ENCODE measurements at places on chromosomes 5 and 9.

- no peaks in the 10 kb centered on the region for H3K27me3 ChIP-seq
- no peaks in the 10 kb centered on the region for H3K4me1 ChIP-seq
- no peak overlapping the region for H3K27ac ChIP-seq
- DNase-seq: no peak
- H3K4me3 ChIP-seq: no peak overlapping the region
These were observed 72.4 kb downstream of the CDH12 start for GRCh38 chr5:22780756-22781155.

- no peaks in the 10 kb centered on the region for H3K27me3 ChIP-seq
- H3K36me3 ChIP-seq: no peaks in the 10 kb centered on the region
- no peak overlapping the region for H3K4me3 ChIP-seq
- no peaks in the 10 kb centered on the region for H3K4me1 ChIP-seq
These were observed 475.3 kb upstream of the TRPC7 start for GRCh38 chr5:136840601-136841000.

GRCh38 chr5:168712280-168712924 lies 133.2 kb upstream of the PANK3 start:
- no peaks in the 10 kb centered on the region for H3K36me3 ChIP-seq
- H3K4me3 ChIP-seq: no peak overlapping the region
- no peaks in the 10 kb centered on the region for H3K27me3 ChIP-seq
- no peak for DNase-seq
- no peaks in the 10 kb centered on the region for H3K4me1 ChIP-seq

DNA sequence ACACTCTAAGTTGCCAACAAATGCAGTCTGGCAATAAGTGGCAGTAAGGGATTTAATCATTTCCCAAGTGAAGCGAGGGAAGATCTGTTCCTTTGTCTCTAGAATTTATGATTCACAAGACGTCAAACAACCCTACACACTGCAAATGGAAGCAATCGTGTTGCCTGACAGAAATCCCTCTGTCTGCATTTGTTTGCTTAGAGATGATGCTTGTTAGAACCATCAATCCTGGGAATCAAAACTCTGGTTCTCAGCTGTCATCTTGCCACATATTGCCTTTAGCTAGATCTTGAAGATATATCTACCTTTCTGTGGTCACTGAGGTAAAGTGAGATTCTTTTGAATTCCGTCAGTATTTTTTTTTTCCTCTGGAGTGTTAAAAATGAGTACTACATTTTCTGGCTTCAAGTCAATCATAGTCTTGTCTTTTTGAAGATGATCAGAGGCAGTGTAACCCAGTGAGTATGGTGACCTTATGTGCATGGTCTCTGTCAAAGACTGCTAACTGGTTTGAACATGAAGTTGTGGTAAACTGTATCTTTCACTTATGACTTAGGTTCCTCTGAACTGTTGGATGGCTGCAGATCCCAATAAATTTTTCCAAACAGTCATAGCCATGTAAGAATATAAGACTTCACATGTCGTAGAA lies 106.4 kb upstream of the STARD4 start:
- DNase-seq: no peak
- H3K36me3 ChIP-seq: no peaks in the 10 kb centered on the region
- H3K27me3 ChIP-seq: no peaks in the 10 kb centered on the region
- H3K27ac ChIP-seq: no peak overlapping the region

GRCh38 chr5:85647349-85648127 lies 970.2 kb upstream of the COX7C start:
- no peak overlapping the region for H3K27ac ChIP-seq
- H3K36me3 ChIP-seq: no peaks in the 10 kb centered on the region
- DNase-seq: no peak
- H3K27me3 ChIP-seq: no peaks in the 10 kb centered on the region
- no peak overlapping the region for H3K4me3 ChIP-seq

DNA sequence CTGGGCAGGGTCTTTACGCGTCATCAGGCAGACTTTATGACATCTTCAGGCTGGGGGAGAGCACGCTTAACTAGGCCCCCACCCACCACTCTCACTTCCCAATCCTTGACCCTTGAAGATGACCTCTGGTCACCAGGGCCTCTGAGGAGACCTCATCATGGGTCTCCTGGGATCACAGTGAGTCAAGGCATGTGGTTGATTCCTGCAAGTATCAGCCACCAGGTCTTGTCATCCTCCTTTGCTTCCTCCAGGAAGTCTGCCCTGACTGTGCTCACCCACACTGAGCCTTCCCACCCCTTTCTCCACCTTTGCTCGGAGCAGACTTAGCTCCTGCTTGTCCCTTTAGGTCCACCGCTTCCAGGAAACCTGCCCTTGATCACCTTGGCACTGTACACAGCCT lies 17.3 kb downstream of the ODF2 start:
- H3K36me3 ChIP-seq: peaks cover 86% of the 10 kb centered on the region
- H3K4me3 ChIP-seq: no peak overlapping the region
- H3K4me1 ChIP-seq: no peaks in the 10 kb centered on the region
- H3K27ac ChIP-seq: no peak overlapping the region
- no peaks in the 10 kb centered on the region for H3K27me3 ChIP-seq
- no peak for DNase-seq

DNA sequence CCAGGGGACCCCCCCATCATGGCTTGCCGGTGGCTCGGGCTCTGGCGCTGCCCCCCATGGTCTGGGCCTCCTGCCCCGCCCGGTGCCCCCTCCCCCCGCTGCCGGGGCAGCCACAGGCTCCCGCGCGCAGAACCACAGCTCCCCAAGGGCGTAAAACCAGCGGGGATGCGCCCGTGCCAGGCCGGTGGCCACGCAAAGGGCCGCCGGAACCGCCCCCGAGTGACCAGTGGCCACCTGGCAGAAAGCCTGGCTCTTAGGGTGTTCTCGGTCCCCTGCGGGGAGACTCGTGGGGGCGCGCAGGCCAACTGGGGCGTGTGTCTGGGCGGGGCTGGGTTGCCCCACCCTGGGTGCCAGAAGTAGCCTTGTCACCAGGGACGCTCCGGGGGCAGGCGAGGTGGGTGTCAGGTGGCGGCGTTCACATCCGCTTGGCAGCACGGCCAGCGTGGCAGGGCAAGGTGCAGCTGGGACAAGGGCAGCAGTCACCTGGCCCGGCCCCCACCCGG lies 515 bp upstream of the AGPAT2 start:
- H3K27ac ChIP-seq: peak overlapping the region; percentile 93
- DNase-seq: no peak
- peak overlapping the region; percentile 68 for H3K4me3 ChIP-seq
- no peaks in the 10 kb centered on the region for H3K27me3 ChIP-seq
- no peaks in the 10 kb centered on the region for H3K36me3 ChIP-seq

- DNase-seq: no peak
- H3K27ac ChIP-seq: peak overlapping the region; percentile 29
- H3K4me3 ChIP-seq: no peak overlapping the region
- H3K36me3 ChIP-seq: no peaks in the 10 kb centered on the region
- peaks cover 16% of the 10 kb centered on the region for H3K4me1 ChIP-seq
- H3K27me3 ChIP-seq: no peaks in the 10 kb centered on the region
These were observed 76.6 kb downstream of the ARRDC3 start for GRCh38 chr5:91306497-91306896.

GRCh38 chr5:114416254-114416653 lies 54.4 kb downstream of the KCNN2 start:
- H3K36me3 ChIP-seq: no peaks in the 10 kb centered on the region
- H3K27ac ChIP-seq: no peak overlapping the region
- H3K27me3 ChIP-seq: no peaks in the 10 kb centered on the region

DNA sequence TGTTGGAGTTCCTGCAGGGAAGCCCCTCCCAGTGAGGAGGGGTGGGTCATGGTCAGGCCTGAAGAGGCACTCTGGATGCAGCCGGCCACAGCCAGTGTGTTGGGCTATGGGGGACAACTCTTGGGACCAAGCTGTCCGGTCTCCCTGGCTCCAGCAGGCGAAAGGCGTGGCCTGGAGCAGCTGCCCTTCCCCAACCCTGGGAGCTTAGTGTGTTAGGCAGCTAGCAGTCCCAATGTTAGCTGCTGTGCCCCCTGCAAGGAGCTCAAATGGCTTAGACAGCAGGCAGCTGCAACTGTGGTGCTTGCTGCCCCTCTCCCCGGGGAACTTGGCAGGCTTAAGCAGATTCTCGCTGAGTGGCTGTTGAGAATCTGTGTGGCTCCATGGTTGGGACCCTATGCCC lies 67.5 kb upstream of the ACTBL2 start:
- no peak for DNase-seq
- H3K4me1 ChIP-seq: no peaks in the 10 kb centered on the region
- no peak overlapping the region for H3K27ac ChIP-seq
- no peaks in the 10 kb centered on the region for H3K36me3 ChIP-seq

DNA sequence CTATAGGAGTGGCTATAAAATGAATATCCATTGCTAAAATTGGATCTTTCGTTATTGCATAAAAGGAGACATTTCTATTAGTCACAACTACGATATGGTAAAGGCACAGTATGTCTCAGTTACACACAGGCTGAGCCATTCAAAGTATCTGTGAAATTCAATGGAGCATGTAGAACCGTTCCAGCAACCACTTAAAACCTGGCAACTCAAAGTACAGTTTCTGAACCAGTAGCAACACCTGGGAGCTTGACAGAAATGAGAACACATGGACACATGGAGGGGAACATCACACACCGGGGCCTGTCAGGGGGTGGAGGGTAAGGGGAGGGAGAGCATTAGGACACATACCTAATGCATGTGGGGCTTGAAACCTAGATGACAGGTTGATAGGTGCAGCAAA lies 15.4 kb downstream of the POC5 start:
- H3K4me1 ChIP-seq: no peaks in the 10 kb centered on the region
- H3K27me3 ChIP-seq: no peaks in the 10 kb centered on the region
- no peak overlapping the region for H3K4me3 ChIP-seq
- H3K36me3 ChIP-seq: peaks cover 27% of the 10 kb centered on the region

DNA sequence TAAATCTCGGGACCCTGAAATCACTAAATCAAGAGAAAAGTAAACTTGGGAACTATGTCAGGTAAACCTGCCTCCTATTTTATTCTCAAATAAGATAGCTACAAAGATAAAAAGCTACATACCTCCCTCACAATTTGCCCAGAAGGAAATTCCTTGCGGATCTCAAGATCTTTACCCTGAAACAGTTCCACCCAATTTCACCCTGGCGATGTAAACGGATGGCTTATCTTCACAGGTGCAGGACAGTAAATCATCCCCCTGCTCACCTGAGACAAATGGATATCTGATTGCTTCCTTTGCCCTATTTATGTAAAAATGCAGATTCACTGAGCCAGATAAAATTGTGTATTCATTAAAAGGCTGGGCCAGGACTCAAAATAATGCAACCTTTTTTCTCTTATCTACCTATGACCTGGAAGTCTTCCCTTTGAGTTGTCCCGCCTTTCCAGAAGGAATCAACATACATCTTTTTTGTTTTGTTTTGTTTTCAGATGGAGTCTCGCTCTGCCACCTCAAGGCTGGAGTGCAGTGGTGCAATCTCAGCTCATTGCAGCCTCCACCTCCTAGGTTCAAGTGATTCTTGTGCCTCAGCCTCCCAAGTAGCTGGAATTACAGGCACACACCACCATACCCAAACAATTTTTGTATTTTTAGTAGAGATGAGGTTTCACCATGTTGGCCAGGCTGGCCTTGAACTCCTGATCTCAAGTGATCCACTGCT lies 13.8 kb downstream of the TMEM267 start:
- no peak overlapping the region for H3K27ac ChIP-seq
- H3K4me1 ChIP-seq: no peaks in the 10 kb centered on the region
- H3K36me3 ChIP-seq: peaks cover 15% of the 10 kb centered on the region
- H3K27me3 ChIP-seq: no peaks in the 10 kb centered on the region
- H3K4me3 ChIP-seq: no peak overlapping the region

DNA sequence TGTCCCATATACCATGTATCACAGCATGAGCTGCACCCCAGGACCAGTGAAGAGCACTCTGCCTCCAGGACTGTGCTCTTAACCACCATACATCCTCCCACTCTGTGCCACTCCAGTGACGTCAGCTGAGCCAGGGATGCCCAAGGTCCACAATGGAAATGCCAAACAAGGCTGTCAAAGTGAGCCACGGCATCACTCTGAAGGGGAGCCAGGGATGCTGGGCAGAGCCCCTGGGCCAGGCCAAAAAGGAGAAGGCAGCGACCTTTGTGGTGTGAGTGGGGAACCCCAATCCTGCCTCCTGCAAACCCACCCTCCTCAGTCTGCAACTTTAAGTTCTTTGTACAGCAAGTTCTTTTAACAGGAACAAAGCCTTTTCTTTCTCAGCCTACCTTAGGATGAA lies 242.7 kb downstream of the SYK start:
- H3K4me1 ChIP-seq: no peaks in the 10 kb centered on the region
- H3K27me3 ChIP-seq: no peaks in the 10 kb centered on the region
- H3K27ac ChIP-seq: no peak overlapping the region
- H3K36me3 ChIP-seq: no peaks in the 10 kb centered on the region

DNA sequence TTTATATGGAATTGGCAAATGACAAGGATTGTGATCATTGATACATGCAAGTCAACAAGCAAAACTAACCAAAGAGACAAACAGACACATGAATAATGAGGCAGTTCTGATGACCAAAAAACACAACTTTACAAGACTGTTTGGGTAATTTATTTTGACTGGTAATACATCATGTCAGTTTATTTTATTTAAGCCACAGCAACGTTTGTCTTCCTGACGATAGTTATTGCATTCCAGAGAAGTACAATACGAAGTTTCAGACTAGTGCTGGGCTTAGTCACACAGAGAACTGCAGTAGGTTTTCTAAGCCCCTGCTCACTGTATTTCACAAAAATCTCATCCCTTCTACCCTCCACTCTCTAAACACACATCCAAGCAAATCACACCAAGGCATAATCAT lies 514.2 kb downstream of the RAB3C start:
- H3K27ac ChIP-seq: no peak overlapping the region
- no peaks in the 10 kb centered on the region for H3K36me3 ChIP-seq
- no peak for DNase-seq
- H3K27me3 ChIP-seq: no peaks in the 10 kb centered on the region

DNA sequence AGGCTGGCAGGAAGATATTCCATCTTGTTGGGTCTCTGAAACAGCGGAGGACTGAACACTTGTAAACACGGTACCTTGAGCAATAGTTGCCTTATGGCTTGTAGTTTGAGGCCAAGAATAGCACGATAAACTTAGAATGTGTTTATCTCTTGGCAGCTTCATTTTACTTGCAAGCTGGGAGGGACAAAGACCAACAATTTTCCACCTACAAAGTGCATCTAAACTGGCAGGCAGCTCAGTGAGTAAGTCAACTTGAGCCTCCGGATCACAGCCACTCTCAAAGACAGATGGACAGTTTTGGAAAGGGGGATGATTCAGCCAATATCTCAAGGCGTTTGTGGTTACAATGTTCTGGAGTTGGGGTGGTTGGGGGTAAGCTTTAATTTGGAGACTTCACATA lies 652.6 kb downstream of the CETN3 start:
- H3K4me1 ChIP-seq: peaks cover 15% of the 10 kb centered on the region
- no peaks in the 10 kb centered on the region for H3K27me3 ChIP-seq
- H3K4me3 ChIP-seq: no peak overlapping the region
- no peaks in the 10 kb centered on the region for H3K36me3 ChIP-seq
- H3K27ac ChIP-seq: no peak overlapping the region

- no peak overlapping the region for H3K4me3 ChIP-seq
- H3K36me3 ChIP-seq: no peaks in the 10 kb centered on the region
- no peaks in the 10 kb centered on the region for H3K27me3 ChIP-seq
- peaks cover 18% of the 10 kb centered on the region for H3K4me1 ChIP-seq
These were observed 134.1 kb downstream of the ARL15 start for GRCh38 chr5:54176066-54176830.

DNA sequence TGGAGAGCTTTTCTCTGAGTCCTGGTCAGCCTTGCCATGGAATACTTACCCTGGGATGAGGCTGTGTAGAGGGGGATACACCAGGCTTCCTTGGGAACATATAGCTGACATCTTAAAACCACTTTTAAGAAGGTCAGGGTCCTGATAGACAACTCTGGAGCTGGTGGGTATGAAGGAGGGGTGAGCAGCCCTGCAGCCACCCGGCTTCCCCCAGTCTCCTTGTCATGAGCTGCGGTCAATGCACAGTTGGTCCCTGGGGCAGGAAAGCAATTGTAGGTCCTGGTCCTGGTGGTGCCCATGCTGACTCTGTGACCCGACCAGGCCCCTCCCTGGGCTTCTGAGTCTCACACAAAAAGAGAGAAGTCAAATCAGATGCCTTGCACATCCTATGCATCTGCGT lies 63.6 kb downstream of the MRPL36 start:
- no peak overlapping the region for H3K27ac ChIP-seq
- DNase-seq: no peak
- no peaks in the 10 kb centered on the region for H3K4me1 ChIP-seq

Data from esophagus muscularis mucosa (tissue), 4 donors.